ENCODE measurements at places on chromosomes 6 and 20.

GRCh38 chr6:88177961-88178464, 11.9 kb upstream of the CNR1 start:
- no peak for DNase-seq

GRCh38 chr6:102525336-102525735, 1131.8 kb downstream of the GRIK2 start:
- DNase-seq, result no peak

- DNase-seq, result peak; percentile 54
Measured at GRCh38 chr6:100176311-100176950, 182.4 kb upstream of the MCHR2 start.

GRCh38 chr20:52746770-52747169, 225.4 kb upstream of the TSHZ2 start:
- no peak for DNase-seq

- DNase-seq, result no peak
Measured at GRCh38 chr20:689348-689747, 13.7 kb upstream of the SCRT2 start.

- DNase-seq, result no peak
Measured at GRCh38 chr6:33732817-33733708, 13.6 kb downstream of the IP6K3 start.

GRCh38 chr6:53925891-53926290, 131.1 kb downstream of the LRRC1 start:
- no peak for DNase-seq

DNA sequence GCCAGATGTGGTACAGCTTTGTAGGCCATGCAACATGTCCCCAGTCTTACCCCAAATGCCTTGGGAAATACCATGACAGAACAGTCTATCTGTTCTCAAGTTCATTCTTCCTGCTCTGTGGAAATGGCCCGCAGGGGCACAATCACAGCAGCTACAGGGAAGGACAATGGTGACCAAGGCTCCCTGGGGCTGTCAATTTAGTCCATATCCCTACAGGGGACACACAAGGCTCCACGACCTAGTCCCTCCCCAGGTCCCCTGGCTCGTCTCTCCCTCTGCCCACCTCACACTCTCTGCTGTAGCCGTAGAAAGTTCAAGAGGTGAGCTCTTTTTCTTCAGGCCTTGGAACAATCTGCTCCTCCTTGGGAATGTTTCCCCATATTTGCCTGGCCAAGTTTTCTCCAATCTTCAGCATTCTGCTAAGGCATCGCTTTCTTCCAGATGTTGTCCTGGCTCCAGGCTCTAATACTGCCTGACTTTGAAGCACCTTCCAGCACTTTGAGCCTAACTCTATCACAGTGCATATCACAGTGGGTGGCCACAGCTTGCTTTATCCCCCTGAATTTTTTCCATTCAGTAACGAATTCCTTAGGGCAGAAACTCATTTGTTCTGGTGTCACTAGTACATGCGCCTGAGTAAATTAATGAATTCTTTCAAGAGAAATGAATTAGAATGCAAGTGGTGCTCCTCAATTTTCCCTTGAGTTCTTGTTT, 92.6 kb downstream of the MAP3K7 start:
- no peak for DNase-seq

DNA sequence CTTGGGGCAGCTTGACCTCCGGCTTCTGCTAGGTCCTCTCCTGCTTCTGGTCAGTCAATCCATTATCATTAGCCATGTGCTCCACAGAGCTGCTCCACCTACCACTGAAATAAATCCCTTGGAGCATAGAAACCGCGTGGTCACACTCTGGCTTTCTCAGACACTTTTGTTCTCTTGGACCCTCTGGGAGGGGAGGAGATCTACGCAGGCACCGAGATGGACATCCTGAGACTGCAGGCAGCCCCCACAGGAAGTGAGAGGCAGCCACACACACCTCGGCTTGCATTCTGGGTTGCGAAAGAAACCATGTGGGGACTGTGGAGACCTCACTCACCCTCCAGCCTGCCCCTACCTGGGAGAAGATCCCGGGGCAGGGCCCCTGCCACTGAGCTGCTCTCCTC, 79.5 kb downstream of the FYN start:
- DNase-seq, result no peak

DNA sequence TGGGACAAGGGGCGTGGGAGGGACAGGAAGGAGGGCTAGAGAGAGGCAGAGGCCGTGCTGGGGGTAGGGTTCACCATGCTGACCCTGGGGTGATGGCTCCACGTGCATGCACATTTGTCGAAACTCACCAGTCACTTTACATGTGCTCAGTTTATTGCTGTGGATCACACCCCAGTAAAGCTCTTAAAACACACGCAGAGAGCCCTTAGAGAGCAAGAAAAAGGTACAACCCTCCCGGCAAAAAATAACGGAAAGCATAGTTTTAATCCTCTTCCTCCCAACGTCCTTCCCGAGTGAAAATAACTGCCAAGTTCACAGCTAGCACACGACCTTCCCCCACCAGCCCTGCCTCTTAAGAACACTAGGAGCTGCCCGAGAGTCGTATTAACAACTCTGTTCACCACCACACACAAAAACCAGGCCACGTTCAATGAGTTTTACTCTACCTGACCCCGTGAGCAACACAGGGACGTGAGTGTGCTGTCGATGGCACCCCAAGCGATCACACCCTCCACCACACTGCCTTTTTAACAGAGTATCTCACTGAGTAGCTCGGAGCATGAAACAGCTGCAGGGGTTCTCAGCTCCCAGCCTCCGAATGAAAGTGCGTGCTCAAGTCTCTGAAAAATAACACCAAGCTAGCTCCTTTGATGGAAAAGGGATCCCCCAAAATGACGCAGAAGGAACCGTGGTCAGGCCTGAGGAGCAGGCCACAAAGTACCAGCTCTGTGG, 39.7 kb downstream of the TAF4 start:
- DNase-seq, result no peak

GRCh38 chr6:166921570-166921969, 34.8 kb downstream of the RNASET2 start:
- no peak for DNase-seq

DNA sequence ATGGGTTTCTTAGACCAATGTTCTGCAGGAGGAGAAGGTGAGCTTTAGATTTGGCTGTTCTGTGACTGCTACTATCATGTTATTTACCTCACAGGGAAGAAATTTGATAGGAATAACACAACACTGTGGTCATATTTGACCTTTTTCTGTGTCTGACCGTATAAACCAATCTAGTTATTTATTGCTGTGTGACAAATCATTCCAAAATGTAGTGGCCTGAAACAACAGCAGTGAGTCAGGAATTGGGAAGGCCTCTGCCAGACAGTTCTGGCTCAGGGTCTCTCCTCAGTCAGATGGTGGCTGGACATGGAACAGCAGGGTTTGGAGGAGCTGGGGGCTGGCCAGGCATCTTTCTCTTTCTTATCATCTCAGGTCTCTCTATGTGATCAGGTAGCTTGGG, 33.0 kb downstream of the RIPOR2 start:
- DNase-seq, result no peak

- DNase-seq, result no peak
Measured at GRCh38 chr6:157464653-157465535, 83.9 kb downstream of the ZDHHC14 start.

DNA sequence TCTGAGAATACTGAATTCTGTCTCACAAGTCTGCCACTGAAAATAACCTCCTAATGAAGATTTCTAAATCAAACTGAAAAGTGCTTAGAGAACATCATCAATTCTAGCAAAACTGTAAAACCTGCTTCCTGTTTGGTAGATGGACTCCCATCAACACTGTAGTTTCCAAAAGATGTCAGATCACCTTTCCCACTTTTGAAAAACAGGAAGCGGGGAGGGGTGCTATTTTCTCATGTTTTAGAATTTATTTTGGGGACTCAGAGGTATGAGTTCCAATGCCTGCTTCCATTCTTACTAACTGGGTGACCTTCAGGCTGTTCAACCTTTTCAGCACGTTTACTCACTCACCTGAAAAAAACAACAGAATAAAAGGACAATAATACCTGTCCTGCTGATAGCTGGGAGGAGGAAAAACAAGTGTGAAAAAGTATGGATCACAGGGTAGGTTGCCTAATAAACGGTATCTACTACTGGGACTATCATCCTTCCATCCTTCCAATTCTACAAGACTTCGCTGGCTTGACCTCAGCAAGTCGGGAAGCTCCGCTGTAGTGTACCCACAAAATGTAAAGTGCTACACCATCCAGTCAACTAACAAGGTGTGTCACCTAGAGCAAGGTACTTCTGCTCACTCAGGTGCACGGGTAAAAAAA, 1.1 kb downstream of the ATP5F1E start:
- DNase-seq, result no peak

GRCh38 chr20:13469262-13469661, 169.5 kb downstream of the TASP1 start:
- no peak for DNase-seq

- DNase-seq, result no peak
Measured at GRCh38 chr6:161300823-161301222, 27.0 kb upstream of the AGPAT4 start.

DNA sequence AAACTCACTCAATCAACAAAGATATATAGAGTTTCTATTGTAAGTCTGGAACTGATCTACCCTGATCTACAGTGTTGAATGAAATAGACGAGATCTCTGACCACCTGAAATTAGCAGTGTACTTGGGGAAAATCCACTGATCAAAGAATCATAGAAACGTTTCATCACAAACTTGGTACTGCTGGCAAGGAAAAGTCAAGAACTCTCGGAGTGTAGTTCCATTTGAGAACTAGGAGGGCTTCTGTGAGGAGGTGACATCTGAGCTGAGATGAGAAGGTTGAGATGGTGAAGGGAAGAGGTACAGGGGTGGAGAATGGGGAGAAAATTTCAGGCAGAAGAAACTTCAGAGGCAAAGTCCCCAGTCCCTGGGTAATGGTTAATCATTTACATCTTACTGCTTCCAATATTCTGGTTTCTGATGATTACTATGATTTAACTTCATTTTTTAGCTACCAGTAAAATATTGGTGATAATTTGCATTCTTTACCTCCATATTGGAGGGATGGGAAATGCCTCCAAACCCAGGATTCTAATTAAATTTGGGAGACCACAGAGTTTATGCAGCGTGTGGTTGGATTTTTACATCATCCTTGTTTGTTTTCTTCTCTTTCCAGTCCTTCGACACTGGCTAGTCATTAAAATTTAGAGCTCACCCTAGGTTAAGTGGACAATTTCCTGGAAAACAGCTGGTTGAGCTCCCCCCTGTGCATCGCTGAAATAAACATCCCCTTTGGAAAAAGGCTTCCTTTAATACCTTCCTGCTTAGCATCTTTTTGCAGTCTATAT, 191.9 kb downstream of the BCAS1 start:
- no peak for DNase-seq

GRCh38 chr6:89079511-89080234, 878 bp upstream of the PNRC1 start:
- peak; percentile 74 for DNase-seq

- DNase-seq, result no peak
Measured at GRCh38 chr20:6665161-6665560, 102.3 kb upstream of the BMP2 start.

GRCh38 chr20:57432862-57433491, 41.8 kb downstream of the RBM38 start:
- no peak for DNase-seq

- no peak for DNase-seq
Measured at GRCh38 chr6:118187568-118188164, 280.6 kb downstream of the SLC35F1 start.

- DNase-seq, result no peak
Measured at GRCh38 chr6:18600255-18600654, 213.1 kb downstream of the RNF144B start.

- DNase-seq, result no peak
Measured at GRCh38 chr6:124055395-124055794, 251.7 kb downstream of the NKAIN2 start.

DNA sequence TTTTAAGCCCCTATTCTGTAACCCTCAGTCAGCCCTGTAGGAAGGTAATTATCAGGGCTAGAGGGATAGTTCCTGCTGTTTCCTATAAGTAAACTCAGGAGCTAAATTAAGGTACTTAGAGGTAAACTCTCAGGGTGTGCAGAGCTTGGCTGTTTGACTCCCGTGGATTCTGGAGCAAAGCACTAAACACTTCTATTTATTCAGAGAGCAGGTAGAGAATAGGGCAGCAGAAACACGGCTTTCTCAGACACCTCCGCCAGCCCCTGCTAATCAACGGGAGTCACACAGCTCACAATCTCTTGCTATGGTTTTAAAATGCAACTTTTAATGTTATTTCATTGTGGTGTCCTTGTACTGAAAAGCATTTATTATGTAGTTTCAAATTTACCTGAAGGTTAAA, 21.8 kb downstream of the PRKN start:
- DNase-seq, result no peak

GRCh38 chr6:10529231-10529801, 8.2 kb downstream of the GCNT2 start:
- DNase-seq, result no peak

GRCh38 chr6:16705081-16705993, 55.9 kb downstream of the ATXN1 start:
- no peak for DNase-seq

GRCh38 chr6:151111670-151112069, 128.1 kb upstream of the AKAP12 start:
- no peak for DNase-seq

GRCh38 chr20:20487811-20488210, 119.9 kb downstream of the INSM1 start:
- DNase-seq, result no peak

- no peak for DNase-seq
Measured at GRCh38 chr6:31472259-31472658, 25.7 kb upstream of the MICB start.

DNA sequence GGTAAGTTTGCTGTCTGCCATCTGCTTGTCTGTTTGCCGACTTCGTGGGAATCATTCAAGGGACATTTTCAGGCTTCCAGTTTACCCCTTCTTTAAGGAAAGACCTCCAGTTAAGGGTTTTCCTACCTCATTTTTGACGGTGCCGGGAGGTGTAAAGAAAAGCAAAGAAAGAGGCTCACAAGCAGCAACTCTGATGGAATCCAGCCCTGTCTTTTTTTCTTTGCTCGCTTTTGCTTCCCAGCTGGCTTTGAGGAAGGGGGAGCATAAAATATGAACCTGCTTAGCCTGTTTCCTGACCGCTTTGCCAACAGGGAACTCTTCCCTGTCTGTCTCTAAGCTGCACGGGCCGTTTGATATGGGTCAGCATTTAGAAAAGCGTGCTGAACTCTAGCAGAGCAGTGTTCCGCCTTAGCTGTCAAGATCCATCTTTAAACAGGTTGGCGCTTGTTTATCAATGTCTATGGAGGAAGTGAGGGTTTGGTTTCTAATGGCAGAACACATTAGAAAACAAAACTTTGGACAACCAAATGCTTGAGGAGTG, 13.8 kb downstream of the SYTL3 start:
- DNase-seq, result no peak

GRCh38 chr6:2988094-2988425, 11.6 kb upstream of the NQO2 start:
- no peak for DNase-seq

- DNase-seq, result no peak
Measured at GRCh38 chr20:44931911-44932310, 22.1 kb downstream of the PABPC1L start.

DNA sequence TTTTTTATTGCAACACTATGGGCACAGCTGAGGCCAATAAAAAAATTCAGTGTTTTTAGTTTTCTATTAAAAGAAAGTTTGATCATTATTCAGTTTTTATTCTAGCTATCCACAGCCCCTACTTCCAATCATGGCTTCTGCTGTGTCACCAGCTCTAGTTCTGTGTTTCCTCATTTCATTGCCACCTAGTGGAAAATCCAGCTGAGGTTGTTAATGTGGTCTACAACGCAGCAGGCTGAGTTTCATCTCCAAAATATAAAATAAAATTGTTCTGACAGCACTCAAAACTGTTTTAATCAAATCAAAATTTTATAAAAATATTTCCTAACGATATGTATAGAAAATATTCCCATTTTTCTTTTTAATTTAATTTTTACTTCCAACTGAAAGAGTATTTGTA, 13.6 kb downstream of the COL9A1 start:
- DNase-seq, result no peak

- no peak for DNase-seq
Measured at GRCh38 chr6:167237438-167238145, 53.5 kb upstream of the UNC93A start.

All from right renal cortex interstitium (tissue), 3 donors.